ENCODE measurements at places on chromosomes 5 and 9. TPM values are rescaled to one million over a fixed set of nuclear protein-coding genes. Genes with fewer than 3 reads are reported as not detected.

- DNase-seq = no peak
- H3K27me3 ChIP-seq = no peaks in the 10 kb centered on the region
- no peak overlapping the region for H3K27ac ChIP-seq
- no peaks in the 10 kb centered on the region for H3K36me3 ChIP-seq
- no peak overlapping the region for H3K4me3 ChIP-seq
Measured at GRCh38 chr5:68233075-68233474, 17.5 kb downstream of the PIK3R1 start.

GRCh38 chr5:120447706-120448239 is 16.3 kb upstream of the PRR16 start:
- no peak for DNase-seq
- H3K4me3 ChIP-seq = no peak overlapping the region
- no peaks in the 10 kb centered on the region for H3K36me3 ChIP-seq
- no peak overlapping the region for H3K27ac ChIP-seq

SLC6A19 gene
- total RNA-seq = not detected

RAB3C gene
- total RNA-seq = 21.7 TPM

IFNA13 gene
- not detected for total RNA-seq

TLE1 gene
- 40.5 TPM for total RNA-seq

DNA sequence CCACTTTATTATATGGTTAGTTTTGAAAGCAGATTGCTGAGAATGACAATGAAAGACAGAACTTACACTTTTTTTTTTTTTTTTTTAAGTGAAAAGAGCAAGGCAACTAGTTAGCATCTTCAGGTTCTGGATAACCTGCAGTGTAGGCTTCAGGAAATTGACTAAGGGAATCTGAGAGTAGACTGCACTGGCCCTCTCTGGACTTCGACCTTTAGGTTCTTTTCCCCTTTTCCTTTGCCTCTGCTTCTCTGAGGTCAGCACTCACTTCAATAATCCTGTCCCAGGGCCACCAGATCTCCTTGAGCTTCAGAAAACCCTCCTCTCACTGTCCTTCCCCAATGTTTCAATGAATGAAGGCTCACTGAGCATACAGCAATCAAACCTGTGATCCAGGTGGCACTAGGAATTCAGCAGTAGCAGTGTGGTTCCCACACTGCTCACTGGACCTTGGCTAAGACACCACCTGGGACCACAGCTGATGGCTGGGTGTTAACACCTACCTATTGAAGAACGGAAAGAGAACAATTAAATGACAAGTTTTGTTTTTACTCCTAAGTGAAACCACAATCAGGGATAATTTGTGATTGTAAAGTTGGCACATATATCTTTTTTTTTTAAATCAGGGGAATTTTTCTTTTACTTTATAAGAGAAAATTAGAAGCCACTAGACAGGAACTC is 85.8 kb upstream of the IL6ST start:
- peak overlapping the region; percentile 63 for H3K27ac ChIP-seq
- no peak overlapping the region for H3K4me3 ChIP-seq
- peaks cover 15% of the 10 kb centered on the region for H3K4me1 ChIP-seq
- H3K36me3 ChIP-seq = no peaks in the 10 kb centered on the region
- no peak for DNase-seq

IFNA2 gene
- total RNA-seq = not detected
